Stimulated activated CD4-positive, alpha-beta T cell treated with anti-CD3 and anti-CD28 coated beads, TNF-alpha, amount 100 ng/mL, for 24 hours (primary cell): ENCODE measurements at places on chromosomes 11 and 22.

GRCh38 chr11:97332271-97332670, 942.5 kb downstream of the JRKL start:
- no peak for DNase-seq

- no peak for DNase-seq
Measured at GRCh38 chr11:67558084-67558772, 25.4 kb upstream of the GSTP1 start.

- DNase-seq: peak; percentile 40
Measured at GRCh38 chr22:50529897-50530579, at the start of gene TYMP. Gene TYMP (minus strand): TSS chr22:50530012. CDS start chr22:50529709, 303 bp downstream.

- no peak for DNase-seq
Measured at GRCh38 chr11:116093481-116094270, 589.5 kb upstream of the CADM1 start.

- DNase-seq: no peak
Measured at GRCh38 chr22:50329236-50329635, 2.4 kb upstream of the DENND6B start.

GRCh38 chr11:87180742-87181141, 143.0 kb downstream of the TMEM135 start:
- no peak for DNase-seq

GRCh38 chr22:40014667-40015248, 20.0 kb downstream of the FAM83F start:
- no peak for DNase-seq

- no peak for DNase-seq
Measured at GRCh38 chr11:129999407-129999806, 3.2 kb downstream of the PRDM10 start.

GRCh38 chr11:47186700-47187695, 764 bp upstream of the PACSIN3 start:
- DNase-seq: peak; percentile 68

DNA sequence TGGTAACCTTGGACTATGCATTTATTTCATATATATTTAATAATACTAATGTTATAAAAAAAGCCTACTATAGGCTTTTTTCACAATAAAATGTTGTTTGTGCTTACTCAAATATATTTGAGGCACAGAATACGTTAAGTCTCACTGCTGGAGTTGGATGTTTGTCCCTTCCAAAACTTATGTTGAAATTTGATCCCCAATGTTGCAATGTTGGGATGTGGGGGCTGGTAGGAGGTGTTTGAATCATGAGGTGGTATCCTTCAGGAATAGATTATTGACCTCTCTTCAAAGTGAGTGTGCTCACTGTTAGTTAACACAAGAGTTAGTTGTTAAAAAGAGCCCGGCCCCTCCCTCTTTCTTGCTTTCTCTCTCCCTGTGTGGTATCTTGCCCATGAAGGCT, 1295.9 kb downstream of the JRKL start:
- no peak for DNase-seq

DNA sequence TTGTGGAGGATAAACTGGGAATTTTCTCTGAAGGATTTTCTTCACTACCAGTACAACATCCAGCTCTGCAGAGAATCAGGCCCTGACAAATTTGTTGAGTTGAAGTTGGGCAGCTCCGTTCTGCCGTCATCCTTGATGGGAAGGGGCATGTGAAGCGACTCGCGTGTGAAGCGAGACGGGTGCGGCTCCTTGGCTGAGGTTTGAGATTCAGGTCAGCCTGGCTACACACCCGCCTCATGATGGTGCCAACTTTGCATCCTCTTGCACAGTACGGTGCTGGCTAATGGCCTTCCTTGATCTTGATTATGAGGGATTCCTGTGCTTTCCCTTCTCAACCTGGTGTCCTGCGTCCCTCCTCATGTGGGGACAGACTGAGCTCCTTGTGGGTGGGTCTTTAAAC, 19.7 kb upstream of the CDC42EP2 start:
- DNase-seq: no peak

DNA sequence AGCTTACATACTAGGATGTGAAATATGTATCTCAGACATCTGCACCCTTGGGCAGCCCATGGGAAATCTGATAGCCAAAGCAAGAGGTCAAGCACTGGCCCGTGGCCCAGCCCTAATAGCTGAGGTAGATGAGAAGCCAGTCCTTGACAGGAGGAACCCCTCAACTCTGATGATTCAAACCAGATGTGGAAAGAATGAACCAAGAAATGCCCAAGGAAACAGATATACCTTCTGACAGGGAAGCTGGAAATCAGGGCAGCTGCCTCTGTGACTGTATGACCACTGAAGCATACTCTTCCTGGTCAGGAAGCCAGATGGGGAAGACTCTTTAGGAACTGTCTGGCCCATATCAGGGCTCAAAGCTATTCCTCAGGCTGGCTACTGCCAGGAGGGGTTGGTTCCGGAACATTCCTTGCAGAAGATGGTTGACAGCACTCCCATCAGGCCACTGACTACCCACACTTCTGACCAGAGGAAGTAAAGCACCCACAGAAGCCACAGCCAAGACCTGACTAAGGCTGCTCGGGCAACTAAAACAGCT, 124.2 kb downstream of the SWAP70 start:
- DNase-seq: no peak

- DNase-seq: no peak
Measured at GRCh38 chr11:35579557-35580396, 38.5 kb upstream of the FJX1 start.

- DNase-seq: no peak
Measured at GRCh38 chr11:115919341-115920091, 415.3 kb upstream of the CADM1 start.

GRCh38 chr11:65083134-65083833, 556 bp downstream of the CDCA5 start:
- DNase-seq: no peak

DNA sequence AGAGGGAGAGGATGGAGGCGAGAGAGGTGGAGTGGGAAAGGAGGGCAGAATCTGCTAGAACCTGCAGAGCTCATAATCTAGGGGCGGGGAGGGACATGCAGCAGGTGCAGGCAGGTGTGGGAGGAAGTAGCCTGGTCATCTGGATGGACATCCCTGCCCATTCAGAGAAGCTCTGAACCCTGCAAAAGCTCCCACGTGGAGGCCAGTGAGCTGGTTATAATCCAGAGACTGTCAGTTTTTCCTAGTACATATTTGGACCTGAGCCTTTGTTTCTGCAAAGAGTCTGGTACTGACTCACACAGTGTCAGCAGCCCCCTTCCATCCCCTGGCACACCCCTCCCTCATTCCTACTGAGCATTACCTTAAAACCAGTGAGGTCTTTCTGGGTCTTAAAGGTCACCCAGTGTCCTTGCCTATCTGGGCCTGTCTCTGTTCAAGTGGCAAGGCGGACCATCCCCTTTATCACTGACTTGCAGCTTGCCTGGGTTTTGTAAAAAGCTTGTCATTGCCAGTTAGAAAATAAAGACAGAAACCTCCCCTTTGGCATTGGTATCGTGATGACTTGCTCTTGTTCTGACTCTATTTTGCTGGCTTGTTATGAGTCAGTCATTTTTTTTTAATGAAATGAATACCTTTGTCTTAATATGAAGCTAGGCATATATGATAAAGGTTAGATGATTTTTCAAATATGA, 26.1 kb downstream of the PTPRJ start:
- peak; percentile 49 for DNase-seq

- no peak for DNase-seq
Measured at GRCh38 chr11:85755285-85755684, 55.7 kb downstream of the SYTL2 start.

DNA sequence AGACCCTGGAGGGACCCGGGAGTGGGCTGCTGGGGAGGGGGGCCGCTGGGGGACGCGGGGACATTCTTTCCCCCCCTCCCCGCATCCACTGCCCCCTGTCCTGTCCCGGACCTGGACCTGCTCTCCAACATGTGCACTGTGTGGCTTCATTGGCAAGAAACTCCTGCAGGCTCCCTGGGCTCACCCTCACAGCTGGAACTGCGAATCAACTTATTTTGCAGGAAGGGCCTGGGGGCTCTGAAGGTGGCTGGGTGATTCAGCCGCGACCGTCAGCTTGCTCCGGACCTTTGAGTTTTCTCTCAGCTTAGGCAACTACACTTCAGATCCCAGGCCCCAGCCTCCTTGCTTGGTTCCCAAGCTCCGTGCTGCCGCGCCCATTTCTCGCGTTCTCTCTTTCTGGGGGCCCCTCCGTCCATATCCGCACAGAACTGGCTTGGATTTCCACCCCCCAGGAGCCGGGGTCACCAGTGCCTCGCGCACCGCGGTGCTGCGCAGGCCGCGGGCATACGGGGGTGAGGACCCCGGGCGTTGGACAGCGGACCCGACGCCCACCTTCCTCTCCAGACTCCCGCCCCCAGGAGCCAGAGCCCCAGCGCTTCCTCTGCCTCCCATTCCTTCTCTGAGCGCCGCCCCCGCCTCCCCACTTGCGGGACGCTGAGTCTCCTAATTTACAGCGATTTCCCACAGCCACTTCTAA, 471 bp upstream of the AHNAK start:
- no peak for DNase-seq

- DNase-seq: no peak
Measured at GRCh38 chr11:28763876-28764275, 655.7 kb downstream of the METTL15 start.

DNA sequence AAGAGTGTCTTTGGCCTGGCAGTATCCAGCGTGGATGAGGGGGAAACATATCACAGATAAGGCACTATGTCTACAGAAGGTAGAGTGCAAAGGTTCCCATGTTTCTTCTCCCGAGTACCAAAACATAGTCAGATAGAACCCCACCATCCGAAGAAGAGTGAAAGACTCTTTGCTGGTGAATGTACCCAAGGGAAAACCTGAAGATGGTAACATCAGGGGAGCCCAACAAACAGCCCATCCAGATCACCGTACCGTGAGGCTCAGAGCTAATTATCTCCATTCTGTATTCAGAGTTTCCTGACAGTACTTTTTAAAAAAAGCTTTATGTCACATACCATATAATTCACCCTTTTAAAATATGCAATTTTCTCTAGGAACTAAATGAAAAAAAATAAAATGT, 44.4 kb downstream of the RAB30 start:
- DNase-seq: no peak

DNA sequence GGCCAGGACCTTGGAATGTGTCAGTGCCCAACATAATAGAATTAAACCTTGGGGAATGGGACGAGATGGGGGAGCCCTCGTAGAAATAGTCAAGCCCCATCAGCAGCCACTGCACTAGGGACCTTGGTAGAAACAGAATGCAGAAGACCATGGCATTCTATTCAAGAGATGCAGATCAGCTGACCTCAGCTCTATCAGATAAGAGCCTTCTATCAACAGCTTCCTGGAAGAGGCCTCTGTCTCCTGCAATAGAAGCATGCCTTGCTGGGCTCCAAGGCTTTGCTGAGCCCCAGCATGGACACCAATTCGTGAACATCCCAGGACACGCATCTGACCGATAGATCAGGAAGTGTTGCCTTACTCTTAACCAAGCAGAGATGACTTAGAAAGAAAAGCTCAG, 27.5 kb upstream of the FLI1 start:
- DNase-seq: no peak

- no peak for DNase-seq
Measured at GRCh38 chr11:120217941-120218694, 7.3 kb downstream of the OAF start.

DNA sequence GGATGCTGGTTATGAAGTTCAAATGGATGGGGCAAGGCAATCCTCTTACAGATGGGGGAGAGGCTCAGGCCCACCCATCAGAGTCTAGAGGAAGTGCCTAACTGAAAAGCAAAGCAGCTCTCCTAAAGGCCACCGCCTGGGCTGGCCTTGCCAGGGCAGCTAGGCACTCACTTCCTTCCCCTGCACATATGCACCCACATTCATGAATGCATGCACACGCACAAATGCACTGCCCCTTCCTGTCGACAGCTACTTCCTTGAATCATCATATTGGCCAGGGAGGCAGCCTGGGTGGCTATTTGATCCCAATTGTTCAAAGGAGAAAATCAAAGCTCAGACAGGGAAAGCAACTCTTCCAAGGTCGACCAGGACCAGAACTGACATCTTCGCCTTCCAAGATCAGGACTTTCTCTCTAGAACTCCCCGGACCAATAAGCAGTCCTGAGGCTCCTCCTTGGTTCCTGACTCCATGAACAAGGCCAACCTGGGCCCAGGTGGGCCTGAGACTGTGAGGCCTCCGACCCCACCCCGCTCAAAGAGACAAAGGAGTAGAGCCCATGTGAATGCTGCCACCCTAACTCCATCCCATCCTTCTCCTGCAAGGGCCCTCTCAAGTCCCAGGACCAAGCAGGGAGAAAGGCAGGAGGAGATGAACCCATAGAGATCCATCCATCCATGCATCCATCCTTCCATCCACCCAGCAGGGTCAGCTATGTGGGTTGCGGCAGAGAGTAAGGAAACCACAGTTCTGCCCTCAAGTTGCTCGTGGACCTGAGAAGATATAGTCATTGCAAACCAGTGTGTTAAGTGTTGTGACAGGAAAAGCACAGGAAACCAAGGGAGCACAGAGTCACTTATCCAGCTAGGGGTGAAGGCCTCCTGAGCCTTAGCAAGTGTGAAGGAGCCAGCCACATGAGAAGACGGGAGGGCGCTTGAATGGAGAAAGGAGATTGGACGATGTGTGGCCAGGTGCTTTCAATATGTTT, 35.4 kb upstream of the LMO1 start:
- no peak for DNase-seq

DNA sequence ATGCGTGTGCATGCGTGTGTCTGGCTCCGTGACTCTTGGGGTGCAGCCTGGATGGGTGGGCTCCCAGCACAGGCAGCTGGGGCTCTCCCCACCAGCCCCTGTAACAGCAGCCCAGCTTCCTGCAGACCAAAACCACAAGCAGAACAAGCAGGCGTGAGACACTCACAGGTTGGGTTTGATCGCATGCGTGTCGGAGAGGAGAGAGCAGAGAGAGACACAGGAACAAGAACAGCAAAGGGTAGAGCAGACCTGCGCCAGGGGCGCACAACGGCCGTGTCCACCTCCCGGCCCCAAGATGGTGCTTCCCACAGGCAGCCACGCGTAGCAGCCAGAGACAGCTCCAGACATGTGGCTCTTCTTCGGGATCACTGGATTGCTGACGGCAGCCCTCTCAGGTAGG, at the start of gene CD6:
CD6 (plus strand) TSS at position 161 of the 400 bp plus-strand sequence; CDS start at position 347, 186 bp downstream.
- DNase-seq: no peak

GRCh38 chr11:12694183-12694531, 19.9 kb downstream of the TEAD1 start:
- DNase-seq: no peak
